ENCODE measurements at places on chromosomes 2 and 18.

- no peak for DNase-seq
Observed at GRCh38 chr18:54786206-54786605, 42.1 kb upstream of the RAB27B start.

GRCh38 chr2:8987410-8987809 lies 16.1 kb downstream of the MBOAT2 start:
- DNase-seq = no peak

- DNase-seq = no peak
Observed at GRCh38 chr2:20567159-20567925, 83.6 kb downstream of the HS1BP3 start.

DNA sequence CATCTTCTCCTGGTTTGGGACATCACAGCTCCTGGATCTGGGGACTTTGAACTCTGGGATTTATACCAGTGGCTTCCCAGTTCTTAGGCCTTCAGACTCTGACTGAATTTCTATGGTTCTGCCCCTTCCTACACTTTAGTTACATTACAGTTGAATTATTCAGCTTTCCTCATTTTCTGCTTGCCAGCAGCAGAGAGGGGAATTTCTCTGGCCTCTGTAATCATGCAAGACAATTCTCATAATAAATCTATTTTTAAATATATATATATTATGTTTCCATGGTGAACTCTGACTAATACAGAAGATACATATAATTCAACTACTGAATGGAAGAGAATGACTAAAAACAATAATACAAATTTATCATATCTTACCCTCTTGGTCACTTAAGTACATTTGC lies 1478.6 kb upstream of the ACVR2A start:
- DNase-seq = no peak

DNA sequence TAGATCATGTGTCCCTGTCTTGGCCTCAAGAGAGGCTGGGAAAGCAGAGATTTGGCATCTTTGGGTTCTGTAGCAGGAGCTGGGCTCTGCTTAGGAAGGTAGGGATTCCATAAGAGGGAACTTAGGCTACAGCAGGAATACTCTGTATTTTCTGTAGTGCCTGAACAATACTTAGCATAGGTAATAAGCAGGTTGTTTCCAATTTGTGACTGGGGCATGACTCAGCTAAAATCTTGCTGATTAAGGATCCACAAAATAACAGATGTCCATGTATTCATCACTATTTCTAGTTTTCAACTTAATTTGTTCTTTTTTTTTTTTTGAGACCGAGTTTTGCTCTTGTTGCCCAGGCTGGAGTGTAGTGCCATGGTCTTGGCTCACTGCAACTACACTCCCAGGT lies 68.5 kb downstream of the SMAD4 start:
- DNase-seq = no peak

- DNase-seq = no peak
Observed at GRCh38 chr2:16671760-16672159, 6.1 kb upstream of the CYRIA start.

GRCh38 chr2:219522111-219523030 lies 8.1 kb downstream of the ASIC4 start:
- DNase-seq = no peak

GRCh38 chr18:64002581-64002980 lies 32.7 kb downstream of the SERPINB8 start:
- DNase-seq = no peak

- no peak for DNase-seq
Observed at GRCh38 chr2:215019085-215019484, 119.3 kb downstream of the ABCA12 start.

GRCh38 chr2:2572393-2573204 lies 241.5 kb upstream of the MYT1L start:
- no peak for DNase-seq

- no peak for DNase-seq
Observed at GRCh38 chr2:112255875-112256274, 1.0 kb upstream of the ZC3H8 start.

- DNase-seq = no peak
Observed at GRCh38 chr18:70334728-70335329, 46.0 kb downstream of the SOCS6 start.

DNA sequence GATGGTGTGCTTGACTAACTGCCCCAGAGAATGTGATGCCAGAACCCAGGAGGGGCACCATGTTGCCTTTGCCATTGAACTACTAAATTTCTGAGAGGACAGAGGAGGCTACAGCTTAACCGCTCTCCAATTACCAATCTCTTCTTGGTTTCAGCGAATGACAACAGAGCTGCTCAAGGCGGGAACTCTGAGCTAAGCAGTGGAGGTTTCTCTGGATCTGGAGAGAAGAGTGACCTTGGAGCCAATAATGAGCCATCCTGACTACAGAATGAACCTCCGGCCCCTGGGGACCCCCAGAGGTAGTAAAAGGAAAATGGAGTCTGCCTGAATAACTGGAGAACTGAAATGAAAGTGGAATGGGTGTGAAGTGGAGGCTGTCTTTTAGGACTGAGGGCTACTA lies 53.2 kb downstream of the DIS3L2 start:
- no peak for DNase-seq

DNA sequence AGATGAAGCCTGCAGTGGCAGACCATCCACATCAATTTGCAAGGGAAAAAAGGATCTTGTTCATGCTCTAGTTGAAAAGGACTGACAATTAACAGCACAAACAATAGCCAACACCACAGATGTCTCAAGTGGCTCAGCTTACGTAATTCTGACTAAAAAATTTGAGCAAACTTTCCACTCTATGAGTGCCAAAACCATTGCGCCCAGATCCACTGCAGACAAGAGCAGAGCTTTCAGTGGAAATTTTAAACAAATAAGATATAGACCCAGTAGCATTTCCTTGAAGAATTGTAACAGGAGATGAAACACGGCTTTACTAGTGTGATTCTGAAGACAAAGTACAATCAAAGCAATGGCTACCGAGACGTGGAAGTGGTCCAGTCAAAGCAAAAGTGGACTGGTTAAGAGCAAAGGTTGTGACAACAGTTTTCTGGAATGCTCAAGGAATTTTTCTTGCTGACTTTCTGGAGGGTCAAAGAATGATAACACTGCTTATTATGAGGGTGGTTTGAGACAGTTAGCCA lies 12.0 kb upstream of the ZNF396 start:
- no peak for DNase-seq
